ENCODE measurements at places on chromosomes 4 and X.

DNA sequence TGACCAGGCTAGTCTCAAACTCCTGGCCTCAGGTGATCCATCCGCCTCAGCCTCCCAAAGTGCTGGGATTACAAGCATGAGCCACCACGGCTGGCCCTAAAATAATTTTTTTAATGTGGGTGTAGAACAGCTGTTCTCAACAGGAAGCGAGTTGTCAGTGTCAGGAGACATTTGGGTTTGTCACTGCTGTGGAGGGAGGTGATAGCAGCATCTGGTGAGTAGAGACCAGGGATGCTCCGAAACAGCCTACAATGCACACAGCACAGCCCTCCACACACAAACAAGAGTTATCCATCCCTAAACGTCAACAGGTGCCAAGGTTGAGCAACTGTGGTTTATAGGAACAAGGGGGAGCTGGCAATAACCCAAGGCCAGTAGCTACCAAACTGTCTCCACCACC lies 243.4 kb upstream of the STS start:
- DNase-seq, result no peak

GRCh38 chr4:148112231-148112982 lies 329.8 kb downstream of the NR3C2 start:
- peak; percentile 1 for DNase-seq

GRCh38 chr4:185735866-185736400 lies 76.1 kb downstream of the SORBS2 start:
- no peak for DNase-seq

- peak; percentile 3 for DNase-seq
These were observed at the start of gene CRLF2 for GRCh38 chrX:1212532-1212931. CRLF2 (minus strand) TSS chrX:1212649; CDS start chrX:1212634, 15 bp downstream.

- no peak for DNase-seq
These were observed 211.7 kb downstream of the MAML3 start for GRCh38 chr4:139942241-139942640.

DNA sequence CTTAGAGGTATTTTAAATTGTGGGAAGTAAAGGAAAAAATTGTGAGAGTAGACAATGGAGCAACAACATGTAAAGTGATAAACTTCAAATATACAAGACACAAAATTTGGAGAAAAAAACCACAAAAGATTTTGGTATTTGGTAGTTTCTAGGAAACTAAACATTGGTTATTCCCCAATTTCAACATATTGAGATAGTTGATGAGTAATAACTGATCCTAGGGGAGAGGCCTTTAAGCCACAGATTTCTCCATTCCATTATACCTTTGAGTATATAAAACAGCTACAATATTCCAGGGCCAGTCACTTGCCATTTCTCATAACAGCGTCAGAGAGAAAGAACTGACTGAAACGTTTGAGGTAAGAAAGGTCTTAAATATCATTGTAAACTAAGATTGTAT lies at the start of gene FDCSP:
FDCSP (plus strand) TSS at position 301 of the 400 bp plus-strand sequence. CDS start 5,071 bp downstream, outside the sequence.
- no peak for DNase-seq

GRCh38 chr4:136935305-136935704 lies 597.0 kb downstream of the PCDH18 start:
- DNase-seq, result no peak

GRCh38 chr4:20809812-20810211 lies 109.6 kb downstream of the PACRGL start:
- no peak for DNase-seq

DNA sequence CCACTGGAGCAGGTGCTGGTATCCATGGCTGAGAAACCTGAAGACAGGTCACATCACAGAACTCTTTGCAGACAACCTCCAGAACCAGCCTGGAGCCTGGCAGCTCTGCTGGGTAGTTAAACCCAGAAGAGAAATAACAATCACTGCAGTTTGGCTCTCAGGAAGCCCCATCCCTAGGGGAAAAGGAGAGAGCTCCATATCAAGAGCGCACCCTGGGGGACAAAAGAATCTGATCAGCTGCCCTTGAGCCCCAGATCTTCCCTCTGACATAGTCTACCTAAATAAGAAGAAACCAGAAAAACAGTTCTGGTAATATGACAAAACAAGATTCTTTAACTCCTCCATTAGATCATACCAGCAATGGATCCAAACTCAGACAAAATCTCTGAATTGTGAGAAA lies 823.2 kb upstream of the FRG1 start:
- DNase-seq, result no peak

DNA sequence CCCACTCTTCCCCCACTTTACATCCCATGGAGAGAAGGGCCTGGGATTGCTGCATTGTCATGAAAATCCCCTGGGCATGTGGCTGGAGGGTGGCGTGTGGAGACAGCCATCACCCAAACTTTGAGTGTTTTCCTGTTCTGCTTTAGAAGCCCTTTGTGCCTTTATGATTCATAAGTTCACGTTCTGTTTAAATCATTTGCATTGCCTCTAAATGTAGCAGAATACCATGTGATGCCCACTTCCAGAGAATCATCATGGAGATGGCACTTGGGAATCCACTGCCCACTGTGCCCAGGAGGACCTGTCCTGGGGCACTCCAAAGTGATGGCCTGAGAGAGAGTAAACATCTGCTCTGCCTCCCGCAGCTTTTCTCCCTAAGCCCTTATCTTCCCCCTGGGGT lies 52.8 kb downstream of the MED28 start:
- no peak for DNase-seq

GRCh38 chrX:68273887-68274286 lies 159.4 kb downstream of the OPHN1 start:
- DNase-seq, result no peak

GRCh38 chr4:169968999-169969398 lies 57.2 kb downstream of the MFAP3L start:
- no peak for DNase-seq

DNA sequence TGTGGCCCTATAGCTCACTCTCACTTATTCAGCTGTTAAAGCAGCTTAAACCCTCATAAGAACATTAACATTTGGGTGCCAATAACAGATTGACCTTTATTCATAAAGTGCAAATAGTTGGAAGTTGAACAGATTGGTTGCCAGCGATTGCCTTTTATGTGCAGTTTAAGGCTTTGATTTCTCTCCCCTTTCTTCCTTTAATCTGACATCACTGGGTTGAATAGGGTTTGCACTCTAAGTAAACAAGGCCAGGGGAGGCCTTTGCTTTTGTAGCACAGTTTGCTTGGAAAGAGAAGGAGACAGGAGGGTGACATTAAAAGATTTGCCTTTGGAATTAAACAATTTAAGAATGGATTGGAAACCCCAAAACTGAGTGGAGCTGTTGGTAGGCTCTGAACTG lies 114.3 kb downstream of the NKX6-1 start:
- DNase-seq, result no peak

DNA sequence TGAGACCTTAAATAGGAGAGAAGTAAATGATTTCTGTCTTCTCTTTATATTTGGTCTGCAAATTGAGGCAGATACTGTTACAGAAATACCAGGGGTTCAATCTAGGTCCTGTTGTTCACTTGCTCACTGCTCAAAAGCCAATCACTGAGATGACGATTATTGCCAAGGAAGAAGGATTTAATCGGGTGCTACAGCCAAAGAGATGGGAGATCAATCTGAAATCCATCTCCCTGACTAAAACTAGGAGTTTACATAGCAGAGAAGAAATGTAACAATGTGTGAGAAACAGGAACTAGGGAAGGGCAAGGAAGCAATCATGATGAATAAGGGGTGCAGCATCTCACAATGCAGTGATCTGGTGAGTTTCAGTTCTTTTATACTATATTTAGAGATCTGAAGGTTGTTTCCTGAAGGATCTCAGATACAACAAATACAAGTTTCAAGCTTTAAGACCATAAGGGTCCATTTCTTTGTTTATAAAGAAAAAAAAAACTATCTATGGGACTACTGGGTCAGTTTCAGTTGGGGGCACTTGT lies 117.9 kb upstream of the FAM9B start:
- no peak for DNase-seq

DNA sequence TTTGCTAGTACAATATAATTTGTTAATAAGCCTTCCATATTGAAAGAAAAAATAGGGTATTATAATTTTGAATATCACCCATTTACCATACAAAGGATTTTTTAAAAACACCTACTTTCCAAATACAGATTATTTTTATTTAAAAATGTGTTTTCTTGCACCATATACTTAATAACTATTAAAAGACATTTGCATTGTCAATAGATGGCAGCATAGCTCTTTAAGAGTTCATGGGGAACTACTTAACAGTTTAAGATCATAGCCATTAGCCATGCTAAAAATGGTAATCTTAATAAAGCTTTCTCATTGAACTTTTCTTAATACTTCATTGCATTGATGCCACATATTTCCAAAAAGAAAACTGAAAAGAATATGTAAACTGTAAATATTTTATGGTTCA lies 1995.9 kb downstream of the C4orf33 start:
- peak; percentile 58 for DNase-seq

GRCh38 chr4:87521319-87521718 lies 7.9 kb downstream of the SPARCL1 start:
- DNase-seq, result no peak

DNA sequence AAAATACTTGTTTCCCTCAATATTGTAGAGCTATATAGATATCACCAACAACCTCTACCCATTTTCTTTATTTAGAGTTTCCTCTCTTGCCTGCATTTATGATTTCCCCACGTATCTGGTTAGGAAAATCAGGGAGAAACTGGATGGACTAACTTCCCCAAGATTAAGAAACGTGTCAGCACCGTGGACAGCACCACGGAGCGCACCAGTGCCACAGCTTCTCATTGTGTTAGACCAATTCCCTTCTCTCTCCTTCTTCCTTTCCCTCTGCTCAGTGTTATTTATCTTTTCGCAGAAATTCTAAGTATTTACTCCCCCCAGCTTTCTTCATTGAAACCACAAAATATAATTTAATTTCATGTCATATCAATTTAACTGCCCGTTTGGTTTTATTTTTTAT lies 568.6 kb upstream of the BOD1L1 start:
- DNase-seq, result peak; percentile 28

DNA sequence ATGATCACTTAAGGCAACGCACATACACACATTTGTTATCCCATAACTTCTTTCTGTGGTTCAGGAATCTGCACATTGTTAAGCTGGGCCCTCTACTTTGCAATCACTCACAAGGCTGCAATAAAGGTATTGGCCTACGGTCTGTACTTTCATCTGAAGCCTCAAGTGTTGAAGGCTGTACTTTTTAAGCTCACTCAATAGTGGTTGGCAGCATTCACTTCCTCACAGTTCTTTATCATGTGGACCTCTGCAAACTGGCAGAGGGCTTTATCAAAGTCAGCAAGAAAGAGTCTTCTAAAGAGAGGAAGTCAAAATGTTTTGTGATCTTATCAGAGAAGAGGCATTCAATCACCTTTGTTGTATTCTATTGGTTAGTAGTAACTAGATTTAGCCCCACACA lies 301.4 kb upstream of the EPHA5 start:
- DNase-seq, result no peak

DNA sequence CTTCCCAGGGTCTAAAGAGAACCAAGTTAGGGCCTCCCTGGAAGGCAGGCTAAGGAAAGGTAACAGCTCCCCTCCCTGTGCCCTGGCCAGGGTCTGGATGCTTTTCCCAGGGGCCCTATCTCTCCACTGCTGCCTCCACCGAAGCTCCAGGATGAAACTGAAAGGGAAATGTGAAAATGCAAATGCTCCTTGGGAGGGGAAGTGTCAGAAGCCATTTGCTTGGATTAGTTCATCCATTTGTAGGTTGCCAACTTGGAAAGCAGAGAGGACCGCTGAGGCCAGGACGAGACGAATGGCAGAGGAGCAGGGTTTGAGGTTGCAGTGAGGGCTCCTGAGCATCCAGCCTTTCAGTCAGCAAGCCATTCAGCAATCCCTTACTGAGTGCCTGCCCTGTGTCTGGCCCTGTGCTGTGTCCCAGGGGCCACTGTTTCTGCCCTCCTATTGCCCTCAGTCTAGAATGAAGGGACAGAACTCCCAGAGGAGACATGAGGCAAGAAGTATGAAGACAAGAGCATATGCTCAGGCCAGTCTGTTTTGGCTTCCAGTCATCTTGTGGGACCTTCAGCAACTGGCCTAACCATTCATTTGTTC lies 45.9 kb upstream of the PGRMC1 start:
- DNase-seq, result no peak

DNA sequence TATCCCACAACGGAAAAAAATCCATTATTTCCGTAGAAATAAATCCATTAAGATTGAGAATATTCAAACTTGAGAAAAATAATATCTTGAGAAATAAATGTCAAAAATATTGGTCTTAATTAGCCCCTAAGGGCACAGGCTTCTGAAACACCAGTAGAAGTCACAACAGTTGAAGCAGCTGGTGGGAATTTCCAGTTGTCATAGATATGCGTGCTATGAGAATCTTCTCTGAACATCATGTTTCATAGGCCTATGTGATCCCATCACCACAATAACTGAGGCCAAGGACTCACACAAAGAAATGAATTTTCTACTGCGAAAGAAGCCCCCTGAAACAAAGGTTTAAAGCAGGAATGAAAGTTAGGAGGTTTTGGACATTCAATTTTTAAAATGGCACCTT lies 292.0 kb downstream of the DTHD1 start:
- DNase-seq, result no peak

DNA sequence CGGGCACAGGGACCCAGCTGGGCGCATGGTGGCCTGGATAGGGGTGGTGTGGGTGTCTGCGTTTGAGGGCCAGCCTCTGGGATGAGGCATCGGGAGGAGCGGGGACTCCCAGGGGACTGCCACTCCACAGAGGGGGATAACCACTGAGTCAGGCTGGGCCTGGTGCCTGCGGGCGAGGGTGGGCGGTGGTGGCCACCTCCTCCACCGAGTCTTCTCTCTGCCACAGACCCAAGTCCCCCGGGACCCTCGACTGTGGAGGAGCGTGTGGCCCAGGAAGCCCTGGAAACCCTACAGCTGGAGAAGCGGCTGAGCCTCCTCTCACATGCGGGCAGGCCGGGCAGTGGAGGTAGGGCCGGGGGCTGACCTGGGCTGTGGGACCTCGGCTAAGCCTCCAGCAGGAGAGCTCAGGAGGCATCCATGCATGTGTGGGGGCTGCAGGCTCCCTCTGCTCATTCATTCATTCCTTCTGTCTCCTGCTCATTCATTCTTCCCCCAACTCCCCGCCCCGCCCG lies 26.4 kb downstream of the DOK7 start:
- DNase-seq, result no peak

DNA sequence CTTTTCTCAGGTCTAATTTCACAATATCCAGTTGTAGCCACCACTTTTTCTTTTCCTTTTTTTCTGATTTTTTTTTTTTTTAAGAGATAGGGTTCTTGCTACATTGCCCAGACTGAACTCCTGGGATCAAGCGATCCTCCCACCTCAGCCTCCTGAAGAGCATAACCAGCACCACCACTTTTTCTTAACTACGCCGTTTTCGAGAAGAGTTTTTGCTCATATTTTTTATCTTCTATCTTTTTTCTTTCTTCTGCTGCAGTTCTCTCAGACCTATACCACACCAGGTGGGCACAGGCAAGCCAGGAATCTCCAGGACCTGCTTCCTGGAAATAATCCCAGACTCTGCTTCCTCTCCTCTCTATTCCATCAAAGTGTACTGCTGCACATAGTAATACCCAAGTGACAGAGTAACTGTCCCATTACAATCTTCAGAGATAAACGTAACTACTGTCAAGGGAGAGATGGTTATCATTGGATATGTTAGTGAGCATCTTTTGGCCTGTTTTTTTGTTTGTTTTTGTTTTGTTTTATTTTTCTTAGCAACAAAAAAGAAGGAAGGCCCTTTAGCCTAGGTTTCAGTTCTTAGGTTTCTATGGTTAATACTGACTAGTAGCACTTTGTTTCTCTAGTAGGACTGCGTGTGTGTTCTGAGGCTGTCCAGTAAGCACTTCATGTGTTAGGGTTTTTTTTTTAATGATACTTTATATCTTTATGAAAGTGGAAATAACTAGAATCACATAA lies 59.2 kb upstream of the TXK start:
- no peak for DNase-seq

All from HCEC 1CT (cell line).